ENCODE measurements at places on chromosomes 4 and X. TPM values are rescaled to one million over a fixed set of nuclear protein-coding genes. Genes with fewer than 3 reads are reported as not detected.

- no peak for DNase-seq
Measured at GRCh38 chr4:7252051-7252450, 59.7 kb downstream of the SORCS2 start.

- DNase-seq = no peak
Measured at GRCh38 chrX:139113708-139114107, 402.2 kb upstream of the FGF13 start.

DNA sequence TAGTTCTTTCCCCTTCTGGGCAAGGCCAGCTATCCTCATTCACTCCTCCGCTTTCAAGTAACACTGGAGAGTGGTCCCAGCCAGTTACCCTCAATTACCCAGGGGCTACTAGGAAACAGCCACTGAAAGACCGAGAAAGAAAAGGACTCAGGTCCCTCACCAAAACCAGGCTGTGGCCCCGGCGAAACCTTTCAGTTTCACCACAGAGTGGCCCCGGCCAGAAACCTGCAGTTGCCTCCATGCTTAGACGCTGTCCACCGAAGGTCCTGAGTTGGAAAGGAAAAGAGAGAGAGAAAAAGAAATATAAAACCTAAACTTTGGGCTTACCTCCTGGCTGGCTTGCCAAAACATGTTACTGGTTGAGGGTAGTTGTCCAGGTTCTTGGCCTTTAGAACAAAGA is 5.0 kb upstream of the AREG start:
- no peak for DNase-seq

DNA sequence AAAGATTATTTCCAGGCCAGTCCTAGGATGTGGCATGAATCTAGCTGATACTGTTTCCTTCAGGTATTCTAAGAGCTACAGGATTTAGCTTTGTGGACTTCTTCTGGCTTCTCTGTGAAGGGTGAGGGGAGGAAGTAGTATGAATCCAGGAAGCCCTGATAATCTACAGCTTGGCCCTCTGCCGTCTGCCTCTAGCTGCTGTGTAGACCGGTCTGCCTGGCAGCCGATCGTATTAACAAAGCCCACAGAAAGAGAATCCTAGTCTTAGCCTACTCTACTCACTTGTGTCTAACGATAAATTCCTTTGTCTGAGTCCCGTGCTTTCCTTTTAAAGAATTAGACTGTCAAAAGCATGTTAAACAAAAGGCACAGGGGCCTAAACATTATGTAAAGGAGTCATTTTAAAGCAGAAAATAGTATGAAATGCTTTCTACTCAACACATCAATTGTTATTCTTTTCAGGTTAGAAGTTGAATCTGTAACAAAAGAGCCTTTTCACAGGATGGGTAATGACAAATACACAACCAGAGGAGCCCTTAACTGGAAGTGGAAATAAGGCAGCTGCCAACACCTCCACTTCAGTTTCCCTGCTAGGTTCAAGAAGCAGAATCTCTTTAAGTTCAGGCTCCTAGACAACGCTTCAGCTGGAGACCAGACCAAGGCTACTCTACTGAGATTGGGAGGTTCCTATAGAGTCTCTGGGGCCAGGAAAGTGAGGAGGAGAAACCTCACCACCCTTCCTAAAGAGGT is 48.9 kb upstream of the UCP1 start:
- no peak for DNase-seq

- DNase-seq = peak; percentile 8
Measured at GRCh38 chrX:3788494-3789233, 75.2 kb upstream of the PRKX start.

DNA sequence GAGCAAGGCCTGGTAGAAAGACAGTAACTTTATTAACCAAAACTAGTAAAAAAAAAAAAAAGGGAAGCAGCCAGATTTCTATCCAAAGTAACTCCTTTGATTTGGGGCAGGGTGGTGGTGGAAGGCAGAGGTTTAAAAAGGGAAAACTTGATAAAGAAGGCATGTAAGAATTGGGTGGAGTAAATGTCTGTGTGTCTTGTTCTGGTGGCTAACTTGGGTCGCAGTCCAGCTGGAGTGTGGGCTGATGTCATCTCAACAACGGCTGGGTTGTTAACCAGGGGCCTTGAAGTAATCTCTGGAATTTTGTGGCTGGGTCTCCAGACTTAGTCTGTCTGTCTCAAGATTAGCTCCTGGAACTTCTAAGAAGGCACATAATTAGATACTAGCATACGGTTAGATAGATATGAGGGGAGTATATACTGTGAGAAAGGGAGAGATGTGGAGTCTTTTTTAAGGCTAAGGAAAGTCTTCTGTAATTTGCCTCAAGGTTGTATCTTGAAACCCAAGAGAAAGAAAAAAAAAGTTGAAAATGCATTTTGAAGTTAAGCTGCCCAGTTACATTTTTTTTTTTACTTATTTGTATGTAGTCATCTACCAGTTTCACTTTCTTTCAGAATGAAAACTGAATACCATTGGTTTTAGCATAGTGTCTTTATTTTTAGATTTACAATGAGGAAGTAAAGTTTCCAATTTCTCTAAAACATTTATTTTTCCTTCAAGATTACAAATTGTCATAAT is 48.3 kb downstream of the MTHFD2L start:
- DNase-seq = no peak

GRCh38 chr4:122172266-122172665 is 20.1 kb downstream of the BLTP1 start:
- no peak for DNase-seq

- DNase-seq = no peak
Measured at GRCh38 chr4:110164251-110164650, 34.2 kb downstream of the ELOVL6 start.

DNA sequence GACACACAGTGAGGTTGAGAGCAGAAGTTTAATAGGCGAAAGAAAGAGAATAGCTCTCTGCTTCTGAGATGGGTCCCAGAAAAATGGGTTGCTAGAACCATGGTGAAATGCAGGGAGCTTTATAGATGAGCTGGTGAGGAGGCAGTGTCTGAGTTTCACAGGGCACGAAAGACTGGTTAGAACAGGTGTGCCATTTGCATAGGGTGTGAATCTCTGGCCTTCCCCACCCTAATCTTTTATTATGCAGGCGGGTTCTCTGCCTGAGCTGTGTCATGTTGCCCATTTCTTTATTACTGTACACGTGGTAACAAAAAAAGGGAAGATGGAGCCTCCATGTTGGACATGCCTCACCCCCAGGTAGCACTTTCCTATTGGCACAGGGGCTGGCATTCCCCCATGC is 39.1 kb downstream of the FUNDC1 start:
- no peak for DNase-seq

DNA sequence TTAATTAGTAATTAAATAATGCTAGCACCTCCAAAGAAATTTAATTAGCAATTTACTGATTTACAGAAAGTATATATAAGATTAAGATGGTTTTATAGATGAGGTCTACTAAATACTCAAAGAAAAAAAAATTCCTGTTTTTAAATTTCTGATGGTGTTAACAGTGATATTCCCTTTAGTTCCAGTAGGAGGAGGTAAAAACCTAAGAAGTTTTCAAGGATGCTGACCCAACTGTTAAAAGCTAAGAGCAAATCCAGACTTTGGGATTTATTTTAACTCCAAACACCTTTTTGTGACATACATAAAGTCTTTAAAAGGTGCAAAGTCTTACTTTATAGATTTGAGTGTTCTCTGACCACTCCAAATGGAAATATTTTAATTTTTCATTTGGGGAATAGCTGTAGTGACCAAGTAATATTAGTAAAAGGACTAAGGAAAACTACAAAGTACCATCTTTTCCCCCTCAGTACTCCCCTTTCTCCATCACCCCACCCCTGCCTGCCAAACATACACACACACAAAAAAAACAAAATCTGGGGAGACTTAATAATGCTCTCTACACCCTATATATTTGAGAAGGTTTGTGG is 34.2 kb upstream of the CSN1S1 start:
- no peak for DNase-seq

Gene ETDB
- not detected for total RNA-seq

Gene SLC9B1
- 0.56 TPM for total RNA-seq

Gene ERVMER34-1
- 0.21 TPM for total RNA-seq

Gene UGT2B7
- not detected for total RNA-seq

Gene HAUS7
- 90.3 TPM for total RNA-seq
